ENCODE measurements at places on chromosomes 2 and 18.

DNA sequence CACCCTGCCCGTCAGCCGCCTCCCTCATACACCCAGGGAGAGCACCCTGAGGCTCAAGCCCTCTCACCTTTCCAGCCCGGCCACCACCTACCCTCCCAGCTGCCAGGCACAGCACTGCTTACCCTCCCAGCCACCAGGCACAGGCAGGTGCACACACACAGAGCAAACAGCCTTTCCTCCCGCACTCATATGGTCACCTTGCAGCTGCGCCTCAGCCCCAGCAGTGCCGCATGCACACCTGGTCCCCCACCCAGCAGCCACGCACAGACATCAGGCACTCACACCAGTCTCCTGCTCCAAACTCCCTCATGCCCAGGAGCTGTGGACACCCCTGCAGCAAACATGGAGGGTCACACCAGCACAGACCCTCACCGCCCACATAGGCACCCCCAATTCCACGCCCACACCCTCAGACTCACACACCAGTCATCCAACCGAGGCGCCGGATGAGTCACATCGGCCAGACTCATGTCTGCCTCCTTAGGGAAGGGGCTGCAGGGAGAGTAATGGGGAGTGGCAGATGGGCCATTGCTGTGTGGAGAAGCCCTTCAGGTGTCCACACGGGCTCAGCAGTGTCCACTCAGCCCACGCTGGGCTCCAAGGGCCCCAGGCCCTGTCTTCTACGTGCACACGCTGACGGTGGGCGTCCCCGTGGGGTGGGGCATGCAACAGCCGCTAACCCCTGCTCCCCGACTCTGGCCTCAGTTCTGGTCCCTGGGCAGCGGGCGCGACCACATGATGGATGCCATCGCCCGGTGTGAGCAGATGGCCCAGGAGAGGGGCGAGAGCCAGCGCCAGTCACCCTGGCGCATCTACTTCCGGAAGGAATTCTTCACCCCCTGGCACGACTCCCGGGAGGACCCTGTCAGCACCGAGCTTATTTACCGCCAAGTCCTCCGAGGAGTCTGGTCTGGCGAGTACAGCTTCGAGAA, 22.3 kb upstream of the GPR17 start:
- no peak for DNase-seq

DNA sequence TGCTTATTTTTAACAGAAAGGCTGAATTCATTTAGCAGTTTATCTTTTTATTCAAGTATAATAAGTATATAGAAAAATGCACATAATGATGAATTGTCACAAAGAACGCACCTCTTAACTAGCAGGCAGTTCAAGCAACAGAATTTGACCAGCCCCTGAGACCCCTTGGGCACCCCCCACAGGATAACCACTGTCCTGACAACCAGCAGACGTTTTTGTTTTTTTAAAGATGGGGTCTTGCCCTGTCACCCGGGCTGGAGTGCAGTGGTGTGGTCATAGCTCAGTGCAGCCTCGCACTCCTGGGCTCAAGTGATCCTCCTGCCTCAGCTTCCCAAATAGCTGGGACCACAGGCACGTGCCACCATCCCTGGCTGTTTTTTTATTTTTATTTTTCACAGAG, 14.0 kb downstream of the PRELID3A start:
- DNase-seq, result no peak

- no peak for DNase-seq
These were observed 99.5 kb upstream of the RNF152 start for GRCh38 chr18:61992285-61992684.

- no peak for DNase-seq
These were observed 91.9 kb upstream of the CELF4 start for GRCh38 chr18:37657493-37657892.

DNA sequence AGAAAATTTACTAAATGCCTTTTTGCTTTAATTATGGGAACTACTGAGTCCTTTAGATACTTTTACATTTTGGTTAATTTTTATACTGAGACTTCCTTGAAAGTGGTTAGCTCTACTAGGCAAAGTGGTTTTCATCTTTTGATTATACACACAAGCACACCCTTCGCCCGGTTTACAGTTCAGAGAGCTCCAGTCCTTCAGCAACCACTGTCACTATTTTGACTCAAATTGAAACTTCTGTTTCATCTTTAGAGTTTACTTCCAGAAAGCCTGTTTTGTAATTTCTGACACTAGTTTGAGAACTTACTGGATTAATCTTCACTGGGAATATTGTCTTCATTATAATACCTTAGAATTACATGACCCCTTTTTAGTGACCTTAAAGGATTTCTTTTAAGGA, 140.3 kb upstream of the FOSL2 start:
- DNase-seq, result no peak

DNA sequence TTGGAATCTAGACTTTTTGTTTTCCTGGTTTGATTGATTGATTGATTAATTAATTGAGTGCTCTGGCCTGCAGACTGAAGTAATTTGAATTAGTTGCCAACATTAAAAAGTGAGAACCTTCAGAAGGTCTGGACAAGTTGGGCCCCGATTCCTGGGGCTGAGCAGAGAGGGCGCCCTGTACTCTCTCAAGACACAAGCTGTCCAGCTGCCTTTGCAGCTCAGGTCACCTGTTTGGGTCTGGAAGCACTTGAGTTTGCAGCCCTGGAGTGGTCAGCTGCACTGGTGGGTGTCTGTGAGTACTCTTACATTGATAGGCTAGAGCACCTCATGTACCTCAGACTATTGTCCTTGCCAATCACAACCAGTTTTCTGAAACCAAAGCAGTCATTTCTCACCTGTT, 22.7 kb upstream of the CELF4 start:
- no peak for DNase-seq

DNA sequence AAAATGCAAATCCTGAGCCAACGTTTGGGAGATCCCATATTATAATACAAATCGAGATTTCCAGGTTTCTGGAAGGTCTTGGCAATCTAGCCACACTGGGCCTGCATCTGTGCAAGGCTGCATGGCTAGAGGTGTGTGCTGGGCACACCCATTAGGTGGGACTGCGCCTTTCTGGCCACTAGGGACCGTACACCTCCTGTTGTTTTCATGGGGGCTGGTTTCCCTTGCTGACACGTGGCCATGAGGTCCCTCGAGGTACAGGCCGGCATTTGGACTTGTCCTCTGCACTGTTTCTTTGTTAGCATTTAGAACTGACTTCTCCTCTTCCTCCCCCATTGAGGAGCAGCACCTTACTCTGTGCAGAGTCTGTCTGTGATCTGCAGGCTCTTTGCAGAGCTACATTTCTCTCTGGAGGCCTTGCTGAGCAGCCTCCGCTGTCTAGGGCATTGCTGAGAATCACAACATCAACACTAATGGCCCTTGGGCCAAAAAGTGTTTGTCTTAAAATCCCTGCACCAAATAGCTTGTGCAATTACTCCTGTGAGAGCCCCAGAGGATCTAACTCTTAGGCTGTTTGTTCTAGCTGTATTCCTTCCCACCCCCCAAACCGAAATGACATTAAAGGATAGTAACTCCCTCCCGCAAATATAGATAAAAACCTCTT, 131.2 kb downstream of the NEDD4L start:
- DNase-seq, result peak; percentile 25

- no peak for DNase-seq
These were observed 154.7 kb upstream of the HS6ST1 start for GRCh38 chr2:128473175-128474035.

DNA sequence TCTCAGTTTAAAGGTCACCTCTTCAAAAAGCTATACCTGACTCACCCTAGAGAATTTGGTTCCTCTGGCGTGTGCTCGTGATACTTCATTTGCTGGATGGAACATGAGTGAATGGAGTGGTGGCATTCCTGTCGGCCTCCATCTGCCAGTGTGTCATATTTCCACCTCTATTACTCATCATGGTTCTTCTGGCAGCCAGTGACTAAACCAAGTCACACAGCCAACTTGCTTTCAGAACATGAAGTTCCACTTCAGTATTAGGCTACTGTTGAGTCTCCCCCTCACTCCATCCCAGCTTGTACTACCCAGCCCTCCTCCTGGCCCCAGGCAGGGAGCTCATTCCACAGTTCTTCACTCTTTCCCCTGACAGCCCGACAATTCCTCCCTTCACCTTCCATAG, 169.8 kb downstream of the MREG start:
- DNase-seq, result no peak

DNA sequence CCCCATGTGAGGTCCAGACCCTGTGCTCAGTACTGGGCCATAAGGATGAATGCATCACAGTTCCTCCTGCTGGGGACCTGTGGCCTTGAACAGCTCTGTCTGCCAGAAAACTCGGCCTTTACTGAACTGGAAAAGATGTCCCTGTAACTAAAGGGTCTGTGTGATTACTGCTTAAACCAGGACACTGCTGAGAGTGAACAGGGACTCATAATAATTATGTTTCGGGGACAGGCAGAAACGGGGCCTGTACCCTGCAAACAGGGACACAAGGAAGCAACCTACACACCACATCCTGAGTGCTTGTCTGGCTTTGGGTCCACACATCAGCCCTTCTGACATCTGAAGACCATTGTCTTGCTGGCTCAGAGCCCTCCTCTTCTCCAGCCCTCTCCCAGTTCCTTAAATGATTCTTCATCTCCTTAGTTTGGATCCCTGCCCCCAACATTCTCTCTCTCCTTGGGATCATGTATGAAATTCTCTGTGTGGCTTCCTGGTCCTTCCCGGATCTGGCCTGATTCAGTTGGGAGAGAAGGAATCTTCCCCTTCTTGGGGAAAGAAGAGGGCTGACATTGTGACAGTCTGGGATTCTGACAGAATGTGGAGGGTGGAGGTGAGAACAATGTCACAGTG, 248.0 kb downstream of the MYCN start:
- DNase-seq, result no peak

- DNase-seq, result peak; percentile 21
These were observed 15.4 kb downstream of the SDC1 start for GRCh38 chr2:20209373-20210109.

- DNase-seq, result peak; percentile 90
These were observed 27.9 kb downstream of the FABP1 start for GRCh38 chr2:88099798-88100488.
